ENCODE measurements at places on chromosomes 6 and 20.

DNA sequence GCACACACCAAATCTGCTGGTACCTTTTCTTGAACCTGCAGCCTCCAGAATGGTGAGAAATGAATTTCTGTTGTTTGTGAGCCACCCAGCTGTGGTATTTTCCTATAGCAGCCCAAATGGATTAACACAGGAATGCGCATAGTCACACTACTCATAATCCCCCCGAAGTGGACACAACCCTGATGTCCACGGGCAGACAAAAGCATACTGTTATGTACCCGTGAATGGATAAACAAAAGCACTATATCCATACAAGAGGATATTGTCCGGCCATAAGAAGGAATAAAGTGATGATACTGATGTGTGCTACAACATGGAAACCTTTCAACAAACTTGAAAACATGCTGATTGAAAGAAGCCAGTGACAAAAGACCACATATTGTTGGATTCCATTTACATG is 25.1 kb upstream of the RPP40 start:
- no peak for DNase-seq

GRCh38 chr20:44241796-44242195 is 5.3 kb upstream of the GDAP1L1 start:
- DNase-seq: no peak

GRCh38 chr20:3646651-3647050 is 16.5 kb downstream of the GFRA4 start:
- no peak for DNase-seq

DNA sequence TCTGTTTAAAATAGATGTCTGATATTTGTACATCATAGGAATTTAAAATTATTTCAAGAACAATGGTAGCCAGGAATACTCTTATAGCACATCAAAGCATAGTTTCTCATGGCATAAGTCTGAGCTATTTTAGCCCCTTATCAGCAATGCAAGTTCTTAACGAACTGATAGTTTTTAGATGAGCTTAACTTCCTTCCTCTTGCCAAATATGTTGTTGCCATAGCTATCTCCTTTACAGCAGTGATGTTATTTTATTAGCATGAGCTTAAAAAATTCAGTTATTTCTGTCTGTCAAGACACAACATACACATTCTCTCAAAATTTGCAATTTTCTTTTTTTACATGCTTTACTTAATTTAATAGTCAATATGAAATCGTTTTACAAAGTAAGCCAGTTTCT is 867.2 kb downstream of the PHF3 start:
- DNase-seq: no peak

GRCh38 chr6:152462716-152463115 is 174.4 kb downstream of the SYNE1 start:
- DNase-seq: no peak

GRCh38 chr6:20840675-20841074 is 306.4 kb downstream of the CDKAL1 start:
- DNase-seq: no peak

DNA sequence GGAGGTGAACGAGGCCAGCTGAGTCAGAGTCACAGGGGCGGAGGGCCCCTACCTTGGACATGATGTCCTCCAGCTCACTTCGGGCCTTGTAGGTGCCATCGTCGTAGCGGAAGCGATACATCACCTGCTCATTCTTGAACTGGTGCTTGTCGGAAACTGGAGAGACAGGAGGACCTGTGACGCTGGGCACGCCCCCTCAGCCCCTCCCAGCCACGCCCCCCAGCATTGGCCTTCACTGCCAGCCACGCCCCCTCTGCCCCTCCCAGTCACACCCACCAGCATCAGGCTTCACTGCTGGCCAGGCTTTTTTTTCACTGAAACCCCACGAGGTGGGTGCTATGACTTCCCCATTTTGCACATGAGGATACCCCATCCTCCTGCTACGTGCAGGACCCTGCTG is 148.2 kb downstream of the PREX1 start:
- no peak for DNase-seq

GRCh38 chr6:4817551-4817950 is 41.3 kb downstream of the CDYL start:
- no peak for DNase-seq

DNA sequence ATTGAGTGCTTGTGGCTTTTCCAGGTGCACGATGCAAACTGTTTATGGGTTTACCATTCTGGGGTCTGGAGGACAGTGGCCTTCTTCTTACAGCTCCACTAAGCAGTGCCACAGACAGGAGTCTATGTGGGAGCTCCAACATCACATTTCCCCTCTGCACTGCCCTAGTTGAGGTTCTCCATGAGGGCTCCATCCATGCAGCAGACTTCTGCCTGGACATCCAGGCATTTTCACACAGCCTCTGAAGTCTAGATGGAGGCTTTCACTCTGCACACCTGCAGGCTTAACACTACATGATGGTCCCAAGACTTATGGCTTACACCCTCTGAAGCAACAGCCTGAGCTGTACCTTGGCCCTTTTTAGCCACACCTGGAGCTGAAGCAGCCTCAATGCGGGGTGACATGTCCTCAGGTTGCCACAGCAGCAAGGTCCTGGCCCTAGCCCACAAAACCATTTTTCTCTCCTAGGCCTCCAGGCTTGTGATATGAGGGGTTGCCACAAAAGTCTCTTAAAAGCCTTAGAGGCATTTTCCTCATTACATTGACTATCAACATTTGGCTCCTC is 552.2 kb downstream of the TFAP2A start:
- DNase-seq: no peak

DNA sequence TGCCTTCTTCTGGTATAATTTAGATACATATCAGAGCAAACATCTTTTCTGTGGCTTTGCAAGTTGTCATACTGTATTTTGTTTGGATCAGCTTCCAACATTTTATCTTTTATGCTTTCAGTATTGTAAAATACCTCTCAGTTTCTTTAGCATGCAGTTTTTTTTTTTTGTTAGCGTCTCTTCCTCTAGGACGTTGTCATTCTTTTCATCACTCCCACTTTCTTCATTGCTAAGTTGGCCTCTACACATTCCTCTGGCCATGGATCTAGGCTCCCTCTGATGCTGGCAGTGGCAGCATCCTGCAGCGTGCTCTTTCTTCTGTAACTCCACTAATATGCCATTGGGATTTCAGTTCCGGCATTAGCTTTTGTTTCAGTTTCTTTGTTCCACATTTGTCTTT is 21.7 kb downstream of the RPRD1B start:
- no peak for DNase-seq

DNA sequence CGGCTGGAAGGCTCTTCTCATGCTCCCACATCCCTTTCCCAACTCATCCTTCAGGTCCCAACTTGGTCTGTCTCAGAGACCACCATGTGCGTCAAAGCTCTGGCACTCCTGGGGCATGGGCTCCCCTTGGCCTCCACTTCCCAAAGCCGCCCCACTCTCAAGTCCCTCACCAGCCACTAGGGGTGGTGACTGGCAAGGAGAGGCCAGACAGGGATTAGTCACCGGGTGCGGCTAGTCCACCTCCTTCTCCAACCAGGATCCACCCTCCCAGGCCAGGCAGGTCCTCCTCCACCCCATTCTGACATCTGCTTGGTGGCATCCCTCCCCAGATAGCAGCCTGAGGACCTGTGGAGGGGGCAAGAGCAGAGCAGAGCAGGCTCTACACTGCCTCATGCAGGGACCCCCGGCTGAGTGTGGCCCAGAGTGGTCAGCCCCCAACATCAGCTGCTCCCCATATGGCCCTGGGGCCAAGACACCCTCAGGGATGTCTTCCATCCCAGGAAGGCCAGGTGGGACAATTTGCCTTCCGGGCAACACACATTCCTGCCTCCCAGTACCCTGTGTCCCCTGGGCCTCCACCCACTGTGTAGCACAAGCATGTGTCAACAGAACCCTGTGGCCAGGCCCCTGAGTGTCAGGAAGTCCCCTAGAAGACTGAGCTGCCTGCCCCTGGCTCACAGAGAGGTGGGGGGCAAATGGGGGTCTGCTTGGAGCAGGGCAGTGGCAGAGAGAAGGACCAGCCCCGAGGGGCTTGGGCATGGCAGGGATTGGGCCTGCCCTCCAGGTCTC is 29.2 kb downstream of the YTHDF1 start:
- DNase-seq: no peak

- DNase-seq: no peak
Measured at GRCh38 chr6:121573481-121573880, 138.0 kb downstream of the GJA1 start.
